Choroid plexus epithelial cell (primary cell): ENCODE measurements at places on chromosomes 12 and 14.
A peak's percentile ranks its signal among the peaks of the same experiment; 100 is the strongest.

DNA sequence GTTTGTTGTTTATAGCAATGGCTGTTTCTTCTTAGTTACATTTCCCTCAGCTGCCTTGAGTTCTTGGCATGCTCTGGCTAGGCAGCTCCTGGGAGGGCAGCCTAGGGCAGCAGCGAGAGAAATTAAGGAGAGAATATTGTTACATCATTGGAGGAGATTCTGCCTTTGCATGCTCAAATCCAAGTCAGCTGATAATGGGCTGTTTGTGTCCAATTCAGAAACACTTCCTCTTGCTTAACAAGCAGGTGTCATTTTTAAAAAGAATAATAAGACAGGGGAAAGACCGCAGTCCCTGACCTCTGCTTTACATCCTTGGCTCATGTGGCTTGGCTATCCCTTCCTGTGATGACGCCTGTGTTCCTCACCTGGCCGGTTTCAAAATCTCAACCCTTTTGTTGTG lies 76.9 kb downstream of the ESR2 start:
- DNase-seq: no peak

DNA sequence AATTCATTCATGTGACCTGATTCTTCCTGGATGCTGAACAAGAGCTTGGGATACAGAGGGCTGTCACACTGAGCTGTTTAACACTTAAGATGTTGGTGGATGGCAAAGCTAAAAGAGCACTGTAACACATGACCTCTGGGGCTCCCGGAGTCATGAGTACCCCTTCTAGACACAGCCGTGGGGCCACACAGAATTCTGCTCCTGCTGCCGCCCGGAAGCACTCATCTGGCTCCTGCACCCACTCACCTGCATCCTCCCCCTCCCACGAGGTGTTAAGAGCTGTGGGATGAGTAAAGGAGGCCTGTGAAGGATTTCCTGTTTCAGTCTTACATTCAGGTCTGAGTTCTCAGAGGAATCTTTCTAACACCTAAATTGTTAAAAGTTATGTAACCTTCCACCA lies 78.0 kb upstream of the SSTR1 start:
- no peak for DNase-seq

DNA sequence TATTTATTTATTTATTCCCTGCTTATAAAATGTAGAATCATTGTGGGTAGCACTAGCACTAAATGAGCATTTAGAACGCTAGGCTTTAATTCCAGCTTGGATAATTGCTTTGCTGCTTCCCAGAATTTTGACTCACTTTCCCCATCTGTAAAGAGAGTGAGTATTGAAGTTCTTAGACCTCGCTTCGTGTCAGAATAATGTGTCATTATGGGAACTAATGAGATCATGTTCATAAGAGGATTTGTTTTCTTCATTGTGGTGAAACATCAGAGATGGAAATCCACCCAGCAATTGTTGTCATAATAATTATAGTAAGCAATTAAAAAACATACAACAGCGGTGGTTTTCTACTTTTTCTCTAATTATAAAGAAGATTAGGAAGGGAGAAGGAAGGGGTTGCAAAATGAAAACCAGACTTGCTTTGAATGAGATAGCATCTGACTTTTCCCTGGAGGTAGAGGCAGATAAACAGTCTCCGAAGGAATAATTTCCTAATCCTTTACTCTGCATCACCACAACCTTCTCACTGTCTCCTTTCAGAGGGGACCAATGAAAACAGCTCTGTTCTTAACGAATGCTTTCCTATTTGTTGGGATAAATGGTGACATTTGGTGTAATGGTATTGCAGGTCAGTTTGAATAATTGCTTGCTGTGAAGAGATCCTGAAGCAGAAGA lies 86.8 kb upstream of the ARHGAP5 start:
- no peak for DNase-seq

- no peak for DNase-seq
Observed at GRCh38 chr12:14691560-14691959, 4.8 kb downstream of the GUCY2C start.

DNA sequence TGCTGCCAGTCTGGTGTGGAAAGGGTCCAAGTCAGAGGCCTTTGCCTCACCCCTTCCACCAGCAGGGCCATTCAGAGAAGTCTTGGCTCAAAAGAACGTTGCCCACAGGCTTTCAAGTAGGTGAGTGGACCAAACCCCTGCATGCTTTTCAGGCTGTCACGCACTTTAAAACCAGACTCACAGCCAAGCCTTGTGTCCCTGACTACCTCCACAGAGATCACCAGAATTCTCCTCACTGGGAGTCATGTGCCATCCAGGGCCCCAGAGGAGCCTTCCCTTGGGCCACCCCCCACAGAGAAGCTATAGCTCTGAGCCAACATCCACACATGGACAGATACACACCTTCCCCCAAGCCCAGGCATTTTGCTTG lies 283.1 kb downstream of the DPF3 start:
- peak; percentile 53 for DNase-seq
